Stimulated activated CD4-positive, alpha-beta T cell treated with anti-CD3 and anti-CD28 coated beads, Interleukin-4, amount 100 ng/mL, for 4 hours (primary cell): ENCODE measurements at places on chromosomes 11 and 22.
A peak's percentile ranks its signal among the peaks of the same experiment; 100 is the strongest.

DNA sequence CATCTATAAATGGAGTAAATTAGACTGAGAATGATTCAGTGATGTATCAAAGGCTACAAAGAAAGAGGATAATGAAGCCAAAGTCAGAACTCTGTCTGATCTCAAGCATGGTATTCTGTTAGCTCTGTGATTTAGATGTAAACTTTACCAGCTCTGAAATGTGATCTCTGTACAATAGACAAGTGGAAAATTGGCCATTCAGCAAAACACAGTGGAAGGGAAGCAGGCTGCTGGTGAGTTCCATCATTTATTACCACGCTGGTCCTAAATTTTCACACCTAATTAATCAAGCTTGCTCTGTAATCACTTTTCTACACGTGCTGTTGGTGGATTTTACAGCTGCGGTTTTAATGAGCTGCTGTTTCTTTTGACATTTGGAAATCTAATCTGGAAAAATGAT is 145.1 kb upstream of the OPCML start:
- no peak for DNase-seq

- no peak for DNase-seq
These were observed 49.6 kb downstream of the CNTF start for GRCh38 chr11:58671983-58672633.

GRCh38 chr22:47625013-47625385 is 862.5 kb downstream of the TBC1D22A start:
- no peak for DNase-seq

GRCh38 chr11:33706546-33706945 is 5.9 kb upstream of the C11orf91 start:
- no peak for DNase-seq

- DNase-seq, result no peak
These were observed 3.5 kb upstream of the SLC22A6 start for GRCh38 chr11:62988276-62988675.

DNA sequence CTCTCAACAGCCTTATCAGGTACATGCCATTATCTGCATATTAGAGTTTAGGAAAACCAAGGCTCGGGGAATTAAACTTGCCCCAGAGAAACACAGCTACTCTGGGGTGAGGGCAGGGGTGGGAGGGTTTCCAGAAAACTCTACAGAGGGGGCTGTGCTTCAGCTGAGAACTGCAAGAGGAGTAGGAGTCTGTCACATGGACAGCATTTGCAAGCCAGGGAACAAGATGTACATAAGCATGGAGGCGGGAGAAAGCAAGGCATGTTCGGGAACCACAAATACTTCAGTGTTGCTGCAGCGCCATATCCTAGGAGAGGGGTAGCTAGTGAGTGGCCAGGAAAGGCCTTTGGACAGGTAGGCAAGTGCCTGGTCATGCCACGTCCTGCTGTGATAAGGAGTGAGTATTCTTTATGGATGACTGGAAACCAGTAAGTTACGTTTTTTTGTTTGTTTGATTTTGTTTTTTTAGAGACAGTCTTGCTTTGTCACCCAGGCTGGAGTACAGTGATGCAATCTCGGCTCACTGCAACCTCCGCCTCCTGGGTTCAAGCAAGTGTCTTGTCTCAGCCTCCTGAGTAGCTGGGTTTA is 57.2 kb downstream of the GRAMD1B start:
- no peak for DNase-seq

- DNase-seq, result peak; percentile 64
These were observed 1.5 kb downstream of the SYT12 start for GRCh38 chr11:67024410-67024809.

DNA sequence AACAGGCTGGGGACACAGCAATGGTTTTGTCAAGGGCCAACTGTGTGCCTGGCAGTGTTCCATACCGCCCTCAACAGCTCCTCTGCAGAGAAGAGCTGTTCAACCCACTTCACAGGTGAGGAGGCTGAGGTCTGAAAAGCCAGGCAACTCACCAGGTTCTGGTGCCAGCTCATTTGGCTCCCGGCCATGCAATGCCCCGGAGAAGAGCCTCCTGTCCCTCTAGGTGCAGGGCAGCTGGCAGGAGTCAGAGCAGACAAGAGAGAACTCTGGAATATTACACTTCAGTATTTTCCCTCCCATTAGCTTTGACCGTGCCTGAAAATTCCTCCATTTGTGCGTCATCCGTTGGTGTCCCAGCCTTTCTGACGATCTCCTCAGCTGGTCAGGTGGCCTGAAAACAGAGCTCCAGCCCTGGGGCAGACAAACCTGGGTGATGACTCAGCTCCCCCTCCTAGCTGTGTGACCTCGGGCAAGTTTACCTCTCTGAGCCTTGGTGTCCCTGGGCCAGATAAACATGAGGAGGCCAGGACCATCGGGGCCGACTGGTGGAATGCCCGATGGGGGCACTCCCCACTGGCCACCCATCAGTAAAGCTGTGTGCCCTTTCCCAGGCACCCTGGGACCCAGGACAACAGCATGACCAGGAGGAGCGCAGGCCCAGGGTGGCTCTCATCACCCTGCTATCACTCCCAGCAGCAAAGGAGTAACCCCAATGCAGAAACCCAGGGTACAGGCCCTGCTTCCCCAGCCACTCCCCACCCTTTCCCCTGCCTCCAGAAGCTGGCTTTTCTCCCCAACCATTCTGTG is 9.6 kb upstream of the C1QTNF6 start:
- DNase-seq, result no peak

- DNase-seq, result peak; percentile 1
These were observed 56.8 kb downstream of the CD82 start for GRCh38 chr11:44622190-44622650.
